RWPE1 (cell line): ENCODE measurements at places on chromosomes 3 and 15.
A peak's percentile ranks its signal among the peaks of the same experiment; 100 is the strongest.

- no peak for DNase-seq
Observed at GRCh38 chr15:25548600-25548999, 109.8 kb upstream of the UBE3A start.

DNA sequence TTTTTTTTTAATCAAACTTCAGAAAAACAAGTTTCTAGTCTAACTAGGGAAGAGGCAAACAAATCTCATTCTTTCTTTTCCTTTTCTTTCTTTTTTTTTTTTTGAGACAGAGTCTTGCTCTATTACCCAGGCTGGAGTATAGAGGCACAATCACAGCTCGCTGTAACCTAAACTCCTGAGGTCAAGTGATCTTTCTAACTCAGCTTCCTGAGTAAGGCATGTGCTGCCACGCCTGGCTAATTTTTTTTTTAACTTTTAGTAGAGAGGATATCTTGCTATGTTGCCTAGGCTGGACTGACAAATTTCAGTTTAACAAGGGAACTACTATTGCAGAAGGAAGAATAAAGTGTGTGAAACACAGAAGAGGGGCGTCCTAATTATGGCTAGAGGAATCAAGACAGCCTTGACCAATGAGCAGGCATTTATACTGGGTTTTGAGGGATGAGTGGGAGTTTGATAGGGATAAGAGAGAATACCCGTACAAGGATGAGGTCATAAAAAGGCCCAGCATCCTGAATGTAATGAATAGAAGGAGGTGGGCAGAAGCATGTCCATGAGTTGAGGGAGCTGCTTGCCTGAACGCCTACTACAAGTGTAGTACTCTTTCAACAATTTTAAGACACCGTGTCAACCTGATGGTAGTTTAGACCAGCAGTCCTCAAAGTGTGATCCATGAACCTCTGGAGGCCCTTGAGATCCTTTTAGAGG, 6.7 kb upstream of the ZFAND6 start:
- no peak for DNase-seq

DNA sequence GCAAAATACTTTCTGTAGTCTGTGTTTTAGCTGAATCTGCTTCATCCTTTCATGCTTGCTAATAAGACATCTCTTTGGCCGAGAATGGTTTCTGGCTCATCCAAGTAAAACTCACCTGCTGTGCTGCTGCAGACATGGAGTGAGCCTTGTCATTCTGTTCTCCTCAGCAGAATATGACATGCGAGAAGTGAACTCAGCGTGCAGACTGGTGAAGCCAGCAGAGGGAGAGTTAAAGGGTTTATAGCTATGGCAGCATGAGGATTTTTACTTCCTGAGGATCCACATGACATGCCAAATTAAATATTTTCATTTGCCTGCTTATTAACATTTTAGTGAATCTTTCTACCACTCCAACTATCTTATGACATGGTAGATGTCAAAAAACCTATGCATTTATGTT, 658.4 kb upstream of the NECTIN3 start:
- no peak for DNase-seq

GRCh38 chr15:45640616-45641015, 5.8 kb downstream of the SQOR start:
- DNase-seq = peak; percentile 90

- DNase-seq = no peak
Observed at GRCh38 chr3:113791381-113791780, 44.5 kb downstream of the ATP6V1A start.

- DNase-seq = peak; percentile 83
Observed at GRCh38 chr15:63501256-63502089, 2.9 kb upstream of the USP3 start.

- no peak for DNase-seq
Observed at GRCh38 chr15:32030795-32031194, 480 bp downstream of the CHRNA7 start.

DNA sequence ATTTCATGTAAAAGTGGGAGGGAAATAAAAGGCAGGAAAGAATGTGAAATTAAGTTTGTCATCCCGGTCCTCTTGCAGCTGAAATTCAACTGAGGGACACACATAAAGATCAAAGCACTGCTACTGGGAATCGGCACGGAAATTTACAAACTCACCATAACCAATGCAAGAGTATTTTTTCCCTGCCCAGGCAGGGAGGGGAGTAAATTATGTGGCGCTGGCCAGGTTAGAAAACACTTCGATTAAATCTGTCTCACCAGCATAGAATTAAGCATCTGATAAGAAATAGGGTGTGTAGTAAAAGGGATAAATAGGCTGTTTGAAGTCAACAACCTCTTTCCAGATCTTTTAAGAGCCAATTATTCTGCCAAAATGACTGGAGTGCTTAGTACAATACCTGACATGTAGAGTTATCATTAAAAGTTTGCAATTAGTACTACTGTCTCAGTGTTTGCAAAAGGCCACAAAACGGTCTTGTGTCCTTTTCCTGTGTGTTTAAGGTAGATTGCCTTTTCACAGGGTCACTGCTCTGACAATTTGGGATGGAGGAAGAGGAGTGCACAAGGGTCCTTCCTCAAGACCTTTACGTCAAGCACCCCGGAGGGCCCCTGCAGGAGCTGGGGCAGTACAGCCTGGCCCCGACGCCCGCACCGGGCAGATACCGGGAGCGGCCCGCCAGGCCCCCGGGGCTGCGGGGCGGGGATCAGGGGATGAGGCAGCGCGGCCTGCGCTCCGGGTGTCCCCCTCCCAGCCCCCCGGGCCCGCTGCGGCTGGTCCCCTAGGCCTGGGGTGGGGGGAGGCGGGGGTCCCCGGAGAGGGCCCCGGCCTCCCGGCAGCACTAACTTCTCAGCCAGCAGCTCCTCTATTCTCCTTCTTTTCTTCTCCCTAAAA, 651 bp downstream of the UBA3 start:
- DNase-seq = peak; percentile 14

- DNase-seq = no peak
Observed at GRCh38 chr3:114417675-114418074, 123.8 kb downstream of the TIGIT start.

DNA sequence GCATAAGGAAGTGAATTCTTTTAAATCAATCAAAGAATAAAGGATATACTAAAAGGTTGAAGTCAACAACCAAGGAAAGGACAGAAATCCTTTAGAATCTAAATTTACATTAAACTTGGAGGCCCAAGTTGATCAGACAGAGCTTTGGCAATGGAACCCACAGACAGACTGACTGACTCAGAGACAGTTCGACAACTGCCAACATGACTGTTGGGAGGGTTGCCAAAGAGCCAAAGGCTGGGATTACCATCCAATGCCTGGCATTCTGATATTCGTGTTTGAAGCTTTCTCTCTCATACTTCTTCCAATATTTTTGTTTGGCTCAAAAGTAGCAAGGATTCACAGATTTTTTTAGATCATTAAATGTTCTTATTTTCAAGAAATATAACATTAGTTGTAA, 406.1 kb downstream of the PLCL2 start:
- DNase-seq = peak; percentile 5

DNA sequence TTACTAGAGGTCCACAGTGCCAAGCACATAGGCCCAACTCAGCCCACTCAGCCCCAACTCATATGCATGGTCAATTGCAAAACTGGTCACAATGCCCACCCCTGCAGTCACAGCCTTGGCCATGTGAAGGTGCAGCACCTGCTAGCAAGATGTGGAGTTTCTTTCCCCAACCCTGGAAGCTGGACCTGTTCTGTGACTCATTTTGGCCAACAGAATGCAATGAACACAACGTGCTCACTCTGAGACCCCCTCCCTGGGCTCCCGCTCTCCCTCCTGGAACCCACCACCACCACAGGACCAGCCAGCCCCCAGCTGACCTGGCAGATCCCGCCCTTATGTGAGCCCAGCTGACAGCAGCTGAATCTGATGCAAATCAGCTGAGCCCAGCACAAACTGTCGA, 34.4 kb downstream of the ALDH1L1 start:
- no peak for DNase-seq

DNA sequence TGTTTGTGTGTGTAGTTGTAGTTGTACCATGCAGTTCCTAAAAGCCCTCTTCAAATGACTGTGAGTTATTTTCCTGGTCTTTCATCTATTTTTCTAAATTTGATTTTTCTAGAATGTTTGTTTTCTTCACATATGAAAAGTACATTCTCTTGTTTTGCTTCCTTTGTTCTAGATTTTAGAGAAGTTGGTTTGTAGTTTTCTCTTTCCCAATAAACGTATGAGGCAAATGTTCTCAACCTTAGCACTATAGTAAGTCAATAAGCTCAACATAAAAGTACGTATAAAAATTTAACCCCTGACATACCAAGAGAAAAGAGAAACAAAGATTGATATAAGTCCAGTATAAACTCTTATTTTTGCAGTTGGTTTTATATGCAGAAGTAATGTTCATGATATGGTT, 74.7 kb downstream of the IL1RAP start:
- no peak for DNase-seq

- DNase-seq = no peak
Observed at GRCh38 chr15:40747685-40748631, 7.1 kb downstream of the RMDN3 start.

DNA sequence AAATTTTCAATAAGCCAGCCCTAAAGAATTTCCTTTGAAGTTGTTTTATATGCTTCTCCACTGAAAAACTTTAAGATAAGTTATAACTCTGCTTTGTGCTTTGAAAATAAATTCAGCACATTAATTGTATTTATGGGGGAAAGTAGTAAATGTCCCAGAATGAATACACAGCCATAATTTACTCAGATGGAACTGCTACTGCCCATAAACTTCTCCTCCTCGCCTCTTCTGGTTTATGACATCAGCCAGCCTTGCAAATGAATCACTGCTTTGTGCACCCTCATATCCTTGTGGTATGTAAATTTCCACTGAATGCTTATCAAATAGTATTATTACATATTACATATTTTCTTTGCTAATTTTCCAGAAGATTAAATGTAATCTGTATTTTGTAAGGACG, 302.0 kb downstream of the DIPK2A start:
- DNase-seq = no peak

DNA sequence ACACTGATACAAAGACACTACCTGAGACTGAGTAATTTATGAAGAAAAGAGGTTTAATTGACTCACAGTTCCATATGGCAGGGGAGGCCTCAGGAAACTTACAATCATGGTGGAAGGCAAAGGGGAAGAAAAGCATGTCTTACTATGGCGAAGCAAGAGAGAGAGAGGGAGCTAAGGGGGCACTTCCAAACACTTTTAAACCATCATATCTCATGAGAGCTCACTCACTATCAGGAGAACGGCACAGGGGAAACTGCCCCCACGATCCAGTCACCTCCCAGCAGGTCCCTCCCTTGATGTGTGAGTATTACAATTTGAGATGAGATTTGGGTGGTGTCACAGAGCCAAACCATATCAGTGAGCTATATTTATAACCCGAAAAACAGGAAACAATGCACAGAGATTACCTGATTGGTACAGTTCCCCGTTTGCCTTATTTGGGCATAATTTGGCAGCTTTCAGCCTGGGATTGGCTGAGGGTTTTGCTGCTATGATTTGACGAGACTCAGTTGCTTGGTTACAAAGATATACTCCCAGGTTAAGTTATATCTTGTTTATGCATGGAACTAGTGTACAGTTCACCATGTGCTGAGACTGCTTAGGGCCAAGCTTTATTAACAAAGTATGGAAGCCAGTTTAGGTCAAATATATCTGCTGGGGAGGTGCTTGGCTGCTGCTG, 184.2 kb downstream of the NR2F2 start:
- no peak for DNase-seq

- no peak for DNase-seq
Observed at GRCh38 chr3:152243721-152244516, 24.8 kb upstream of the MBNL1 start.

- no peak for DNase-seq
Observed at GRCh38 chr15:101694261-101694660, 30.0 kb downstream of the TARS3 start.

DNA sequence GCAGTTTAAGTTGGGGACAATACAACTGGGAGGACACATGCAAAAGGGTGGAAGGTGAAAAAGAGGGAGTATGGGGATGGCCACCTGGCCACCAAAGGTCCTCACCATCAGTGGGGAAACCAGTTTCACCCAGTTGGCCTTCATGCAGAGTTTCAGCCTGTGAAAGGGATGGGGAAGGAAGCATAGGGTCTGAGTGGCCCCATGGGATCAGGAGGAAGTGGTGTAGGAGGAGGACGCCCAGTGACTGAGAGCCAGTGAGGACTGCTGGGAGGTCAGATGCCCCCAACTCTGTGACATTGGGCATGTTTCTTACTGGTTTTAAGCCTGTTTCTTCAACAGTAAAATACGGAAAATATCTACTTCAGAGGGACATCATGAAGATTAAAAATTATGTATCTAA, 16.3 kb downstream of the BCL2A1 start:
- no peak for DNase-seq

DNA sequence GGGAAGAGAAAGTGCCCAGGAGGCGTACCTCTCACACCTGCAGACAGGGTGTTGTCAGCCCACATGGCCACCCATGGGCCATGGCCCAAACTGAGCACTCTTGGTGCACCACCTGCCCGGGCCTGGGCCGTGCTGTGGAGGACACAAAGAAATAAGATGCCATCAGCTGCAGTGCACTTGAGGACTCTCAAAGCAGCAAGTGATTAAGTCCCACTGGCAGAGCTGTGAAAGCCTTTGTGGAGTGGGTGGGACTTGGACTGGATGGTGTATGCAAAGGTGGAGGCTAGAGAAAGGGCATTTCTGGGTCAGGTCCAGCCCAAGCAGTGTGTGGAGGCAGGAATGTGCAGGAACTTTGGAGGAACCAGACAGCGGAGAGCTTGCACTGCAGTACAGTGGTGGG, 122.3 kb downstream of the MEGF11 start:
- DNase-seq = no peak

- no peak for DNase-seq
Observed at GRCh38 chr3:33152363-33153360, 38.8 kb downstream of the CRTAP start.
